Peyer's patch (tissue), 4 donors: ENCODE measurements at places on chromosomes 11 and 22. TPM values are rescaled to one million over a fixed set of nuclear protein-coding genes. Genes with fewer than 3 reads are reported as not detected.
A peak's percentile ranks its signal among the peaks of the same experiment; 100 is the strongest.

DNA sequence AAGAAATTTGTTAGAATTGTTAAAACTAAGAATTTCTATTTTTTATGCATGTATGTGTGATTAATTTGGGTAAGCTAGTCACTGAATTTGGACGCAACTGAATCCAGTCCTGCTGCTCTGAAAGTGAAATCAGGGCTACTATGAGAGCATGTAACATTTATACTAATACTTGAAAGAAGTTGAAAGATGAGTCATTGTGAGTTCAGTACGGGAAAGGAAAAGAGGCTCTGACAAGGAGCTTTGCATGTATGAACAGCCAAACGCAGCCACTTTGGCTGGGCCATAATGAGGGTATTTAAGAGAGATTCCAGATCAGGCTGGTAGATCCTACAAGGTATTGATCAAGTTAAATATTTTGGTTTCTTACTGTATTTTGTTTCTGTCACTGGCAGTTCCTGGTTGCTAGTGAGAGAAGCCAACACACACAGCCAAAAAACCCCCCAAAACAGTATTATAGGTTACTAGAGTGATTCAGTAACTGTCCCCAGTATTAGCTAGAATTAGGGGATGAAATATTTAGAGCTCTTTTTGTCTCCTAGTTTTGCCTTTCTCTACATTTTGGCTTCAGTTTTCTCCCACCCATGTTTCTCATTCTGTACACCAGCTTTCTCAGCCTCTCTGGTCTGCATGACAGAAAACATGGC, 14.1 kb downstream of the AASDHPPT start:
- no peaks in the 10 kb centered on the region for H3K27me3 ChIP-seq
- DNase-seq = no peak
- no peaks in the 10 kb centered on the region for H3K36me3 ChIP-seq
- H3K27ac ChIP-seq = no peak overlapping the region

The TRIM5 gene
- 55.3 TPM for total RNA-seq

GRCh38 chr11:35615921-35616900, 2.0 kb upstream of the FJX1 start:
- H3K4me3 ChIP-seq = no peak overlapping the region
- H3K27ac ChIP-seq = no peak overlapping the region
- no peak for DNase-seq
- peaks cover 10% of the 10 kb centered on the region for H3K27me3 ChIP-seq

DNA sequence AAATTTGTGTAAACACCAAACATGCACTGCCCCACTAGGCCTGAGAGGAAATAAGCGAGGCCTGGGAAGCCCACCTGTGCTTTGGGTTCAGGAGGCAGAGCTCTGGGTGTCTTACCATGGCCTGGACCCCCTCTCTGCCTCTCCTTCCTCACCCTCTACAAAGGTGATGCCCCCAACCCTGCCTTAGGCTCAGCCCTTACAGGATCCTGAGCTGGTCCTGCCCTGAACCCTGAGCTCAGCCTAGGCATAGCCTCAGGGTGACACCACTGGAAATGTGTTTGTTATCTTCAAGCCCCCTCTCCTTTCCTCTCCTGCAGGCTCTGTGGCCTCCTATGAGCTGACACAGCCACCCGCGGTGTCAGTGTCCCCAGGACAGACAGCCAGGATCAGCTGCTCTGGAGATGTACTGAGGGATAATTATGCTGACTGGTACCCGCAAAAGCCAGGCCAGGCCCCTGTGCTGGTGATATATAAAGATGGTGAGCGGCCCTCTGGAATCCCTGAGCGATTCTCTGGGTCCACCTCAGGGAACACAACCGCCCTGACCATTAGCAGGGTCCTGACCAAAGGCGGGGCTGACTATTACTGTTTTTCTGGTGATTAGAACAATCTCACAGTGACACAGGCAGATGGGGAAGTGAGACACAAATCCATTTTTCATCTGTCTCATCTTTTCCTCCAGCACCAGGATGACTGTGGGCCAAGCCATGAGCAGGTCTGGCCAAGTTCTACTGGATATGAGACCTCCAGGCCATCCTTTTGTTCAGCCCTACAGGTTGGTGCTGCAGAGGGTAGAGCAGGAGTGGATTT, 117.8 kb downstream of the GGTLC2 start:
- H3K4me1 ChIP-seq = no peaks in the 10 kb centered on the region
- H3K27me3 ChIP-seq = no peaks in the 10 kb centered on the region
- no peak for DNase-seq
- H3K4me3 ChIP-seq = no peak overlapping the region
- H3K36me3 ChIP-seq = no peaks in the 10 kb centered on the region

The ESAM gene
- total RNA-seq = 1.2 TPM

DNA sequence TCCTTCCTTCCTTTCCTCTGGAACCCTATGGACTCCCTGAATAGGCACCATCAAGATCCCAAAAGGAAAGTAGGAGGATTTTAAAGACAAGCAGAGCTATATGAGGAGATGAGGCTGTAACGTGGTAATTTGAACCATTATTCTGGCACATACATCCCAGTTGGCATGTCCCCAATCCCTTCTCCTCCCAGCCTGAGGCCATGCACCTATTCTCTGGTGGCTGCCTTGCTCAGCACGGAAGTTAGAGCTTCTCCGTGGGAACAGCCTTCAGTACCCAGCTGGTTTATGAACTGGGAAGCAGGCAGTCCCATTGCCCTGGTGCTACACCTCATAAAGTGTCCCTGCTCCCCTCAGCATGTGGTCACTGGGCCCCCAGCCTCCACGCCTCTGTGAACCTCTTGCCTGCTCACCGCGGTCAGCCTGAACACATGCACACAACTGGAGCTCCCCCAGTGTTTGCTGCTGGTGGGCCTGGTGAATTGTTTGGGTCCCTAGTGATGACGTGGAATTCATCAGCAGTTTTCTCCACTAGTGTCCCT, 139.9 kb upstream of the PLET1 start:
- H3K27me3 ChIP-seq = no peaks in the 10 kb centered on the region
- no peak for DNase-seq
- H3K27ac ChIP-seq = no peak overlapping the region
- H3K4me3 ChIP-seq = no peak overlapping the region
- no peaks in the 10 kb centered on the region for H3K36me3 ChIP-seq

The CASP5 gene
- 15.7 TPM for total RNA-seq

The NNMT gene
- total RNA-seq = 413 TPM

- DNase-seq = peak; percentile 39
- peak overlapping the region; percentile 52 for H3K4me3 ChIP-seq
- H3K4me1 ChIP-seq = no peaks in the 10 kb centered on the region
- no peaks in the 10 kb centered on the region for H3K36me3 ChIP-seq
- H3K27me3 ChIP-seq = no peaks in the 10 kb centered on the region
Measured at GRCh38 chr22:49999946-50000586, 12.5 kb downstream of the IL17REL start.
